ENCODE measurements at places on chromosomes 12 and 14.

DNA sequence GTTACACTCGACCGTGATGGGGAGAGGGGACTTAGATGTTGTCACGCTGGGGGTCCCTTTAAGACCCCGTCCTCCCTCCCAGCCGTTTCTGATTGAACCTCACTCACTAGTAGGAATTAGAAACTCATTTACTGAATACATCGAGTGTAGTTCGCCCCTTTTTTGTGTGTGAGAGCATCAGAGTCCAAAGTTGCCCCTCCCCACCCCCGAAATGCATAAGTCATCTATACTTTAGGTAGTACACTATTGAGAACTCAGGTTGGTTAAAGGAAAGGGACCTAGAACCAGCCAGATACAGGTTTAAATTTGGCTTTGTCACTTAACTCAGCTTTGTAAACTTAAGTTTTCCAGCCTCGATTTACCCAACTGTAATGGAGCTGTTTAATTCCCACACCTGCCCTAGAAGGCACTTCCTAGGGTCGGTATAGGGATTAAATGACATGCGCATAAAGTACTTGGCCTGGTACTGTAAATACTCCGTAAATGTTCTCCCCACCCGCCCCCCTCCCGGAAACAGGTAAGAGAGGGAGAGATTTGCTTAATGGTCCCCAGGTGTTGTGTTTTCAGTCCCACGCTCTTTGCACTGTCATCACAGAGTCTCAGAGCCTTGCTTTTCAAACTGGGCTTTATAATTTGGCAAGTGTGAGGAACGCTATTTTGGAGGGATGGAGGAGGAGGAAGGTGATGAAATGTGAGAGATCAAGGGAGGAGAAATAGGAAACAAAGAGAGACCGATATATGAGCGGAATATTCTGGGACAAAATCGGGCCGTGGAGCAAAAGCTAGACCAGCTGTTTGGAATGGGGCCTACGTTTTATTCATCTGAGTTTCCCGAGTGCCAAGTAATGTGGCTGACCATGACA, 897 bp downstream of the SUDS3 start:
- no peak for DNase-seq

DNA sequence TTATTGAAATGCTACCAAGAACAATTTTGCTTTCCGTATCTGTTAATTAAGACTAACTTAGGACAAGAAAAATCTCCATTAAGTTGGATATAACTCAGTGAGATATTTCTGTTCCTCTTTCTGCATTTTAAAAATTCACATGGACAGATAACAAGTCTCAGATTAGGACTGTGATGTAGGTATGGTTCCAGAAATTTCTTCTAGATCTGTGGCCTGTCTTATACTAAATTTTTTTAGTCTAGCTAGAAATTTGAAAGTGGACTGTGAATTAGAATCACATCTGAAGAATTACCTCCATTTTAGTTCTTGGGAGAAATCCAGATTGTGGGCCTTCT, 41.6 kb downstream of the USP15 start:
- no peak for DNase-seq

- no peak for DNase-seq
Observed at GRCh38 chr12:79828924-79829323, 106.0 kb downstream of the PPP1R12A start.

GRCh38 chr12:27383429-27384260, 51.0 kb downstream of the BMAL2 start:
- peak; percentile 43 for DNase-seq

DNA sequence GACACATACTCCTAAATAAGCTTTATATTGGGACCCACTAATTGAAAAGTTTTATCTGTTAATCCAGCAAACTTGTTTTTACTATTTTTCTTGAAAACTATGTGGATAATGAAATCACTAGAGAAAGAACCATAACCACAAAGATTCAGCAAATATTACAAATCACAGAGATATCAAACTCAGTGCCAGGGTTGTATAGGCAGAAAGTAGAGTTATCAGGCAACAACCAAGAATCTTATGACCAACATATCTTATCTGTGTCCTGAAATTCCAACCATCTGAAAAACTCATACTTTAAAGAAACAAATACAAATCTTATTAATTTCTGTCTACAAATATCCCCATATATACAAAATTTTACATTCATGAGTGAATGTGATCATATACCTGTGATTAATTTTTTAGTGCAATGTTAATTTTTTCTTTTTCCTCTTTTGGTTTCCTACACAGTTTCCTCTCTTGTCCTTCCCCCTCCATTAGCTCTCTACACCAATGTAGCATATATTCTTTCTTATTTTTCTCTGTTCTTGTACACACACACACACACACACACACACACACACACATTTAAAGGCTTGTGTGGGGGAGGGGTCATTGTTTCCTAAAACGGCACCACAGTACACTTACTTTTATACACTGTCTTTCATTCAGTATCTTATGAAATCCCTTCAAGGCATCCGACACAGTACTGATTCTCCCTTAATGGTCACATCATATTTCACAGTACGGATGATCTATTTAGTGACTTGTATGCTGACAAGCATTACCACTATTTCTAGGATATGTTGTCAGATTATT, 18.6 kb downstream of the AMN1 start:
- no peak for DNase-seq

DNA sequence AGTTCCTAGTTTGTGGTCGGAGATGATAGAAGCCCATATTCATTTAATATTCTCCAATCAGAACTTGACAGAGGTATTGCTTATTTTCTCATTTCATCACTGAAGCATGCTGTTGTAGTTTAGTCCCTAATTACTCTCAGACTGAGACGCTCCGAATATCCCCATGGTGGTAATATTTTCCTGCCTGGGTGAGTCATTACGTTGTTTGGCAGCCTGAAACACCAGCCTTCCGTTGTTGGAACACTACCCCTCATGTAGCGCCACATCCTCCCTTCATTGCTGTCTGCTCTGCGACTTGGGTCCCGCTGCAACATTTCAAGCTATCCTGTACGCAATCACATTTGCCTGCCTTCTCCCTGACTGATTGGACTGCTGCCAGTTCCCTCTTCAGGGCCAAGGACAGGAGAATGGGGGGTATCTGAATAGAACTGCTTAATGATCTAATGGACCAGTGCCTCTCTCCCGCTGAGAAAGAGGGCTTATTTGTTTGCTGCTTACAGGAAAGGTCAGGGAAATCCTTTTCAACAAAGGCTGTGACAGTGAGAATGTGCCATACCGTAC, 369.1 kb downstream of the NPAS3 start:
- no peak for DNase-seq

DNA sequence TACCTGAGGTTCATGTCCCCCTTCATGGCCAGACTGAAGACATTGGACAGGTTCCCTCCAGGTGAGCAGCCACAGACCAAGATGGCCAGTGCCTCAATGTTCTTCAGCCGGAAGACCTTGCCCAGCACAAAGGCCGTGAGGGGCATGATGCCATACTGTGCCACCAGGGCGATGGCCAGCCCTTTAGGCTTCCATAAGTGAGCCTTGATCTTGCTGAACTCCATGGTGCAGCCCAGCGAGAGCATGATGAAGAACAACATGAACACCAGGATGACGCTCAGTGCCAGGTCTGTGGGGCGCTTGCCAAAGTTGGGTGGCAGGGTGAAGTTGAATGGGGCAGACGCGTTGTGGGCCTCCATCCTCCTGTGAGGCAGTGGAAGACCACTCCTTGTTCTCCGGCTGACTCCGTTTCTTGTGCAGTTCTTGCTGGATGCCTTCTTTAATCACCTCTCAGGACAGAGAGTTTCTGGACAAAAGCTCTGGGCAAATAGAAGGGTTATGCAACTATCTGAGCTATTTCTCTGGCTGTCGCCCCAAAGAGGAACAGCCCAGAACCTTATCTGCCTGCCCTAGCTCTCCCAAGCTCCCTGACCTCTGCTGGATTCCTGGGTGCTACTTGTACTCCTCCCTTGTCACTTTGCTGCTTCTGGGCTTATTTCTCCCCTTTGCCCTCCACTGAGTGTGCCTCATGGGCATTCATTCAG, at the start of gene SLC10A1:
Gene SLC10A1, minus strand, starts transcription at position 445 of the 704 bp plus-strand sequence. Its CDS starts 86 bp downstream, at position 359.
- no peak for DNase-seq

GRCh38 chr14:91888641-91889476, 21.5 kb upstream of the TC2N start:
- no peak for DNase-seq

DNA sequence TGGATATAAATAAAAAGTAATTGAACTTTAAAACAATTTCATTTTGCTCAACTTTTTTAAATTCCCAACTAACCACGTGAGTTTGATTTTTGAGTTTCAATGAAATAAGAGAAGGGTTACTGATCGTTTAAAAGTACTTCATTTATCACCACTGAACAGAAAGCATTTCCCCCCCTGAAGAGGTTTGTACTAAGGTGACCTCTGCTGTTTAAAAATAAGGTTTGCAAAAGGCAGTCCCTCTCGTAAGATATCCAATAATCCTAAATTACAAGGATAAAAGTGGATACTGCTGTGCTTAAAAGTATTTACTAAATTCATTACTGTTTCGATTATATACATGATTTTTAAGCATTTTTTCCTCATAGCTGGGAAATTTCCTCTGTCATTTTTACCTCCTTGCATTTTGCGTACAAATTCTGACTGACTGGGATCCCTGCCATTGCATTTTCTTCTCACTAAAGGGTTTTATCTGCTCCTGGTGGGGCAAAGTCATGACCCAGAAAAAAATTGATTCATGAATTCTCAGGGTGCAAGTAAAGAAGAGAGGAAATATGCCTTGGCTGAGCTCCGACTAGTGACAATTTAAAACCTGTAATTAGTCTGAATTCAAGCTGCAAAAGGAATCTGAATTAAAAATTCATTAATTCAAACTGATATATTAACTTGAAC, 463.8 kb downstream of the PRKD1 start:
- no peak for DNase-seq

- DNase-seq, result no peak
Observed at GRCh38 chr12:42992826-42993225, 403.3 kb upstream of the PRICKLE1 start.

DNA sequence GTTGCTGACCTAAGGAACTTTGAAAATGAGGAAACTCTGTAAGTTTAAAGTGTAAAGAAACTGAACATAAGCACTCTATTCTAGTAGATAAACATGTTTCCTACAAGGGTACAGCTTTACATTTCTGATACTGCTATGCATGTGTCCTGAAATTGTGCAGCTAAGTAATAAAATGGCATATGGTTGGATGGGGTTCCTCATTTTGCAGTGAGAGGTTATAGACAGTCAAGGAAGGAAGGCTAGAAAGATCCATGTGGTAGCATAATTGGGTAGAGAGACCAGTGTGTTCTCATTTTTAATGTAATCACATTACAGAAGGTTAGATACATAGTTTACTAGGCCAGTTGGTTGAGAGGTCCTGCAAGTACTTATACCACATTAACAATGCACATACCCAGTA, 477.0 kb downstream of the TMEM121 start:
- no peak for DNase-seq

DNA sequence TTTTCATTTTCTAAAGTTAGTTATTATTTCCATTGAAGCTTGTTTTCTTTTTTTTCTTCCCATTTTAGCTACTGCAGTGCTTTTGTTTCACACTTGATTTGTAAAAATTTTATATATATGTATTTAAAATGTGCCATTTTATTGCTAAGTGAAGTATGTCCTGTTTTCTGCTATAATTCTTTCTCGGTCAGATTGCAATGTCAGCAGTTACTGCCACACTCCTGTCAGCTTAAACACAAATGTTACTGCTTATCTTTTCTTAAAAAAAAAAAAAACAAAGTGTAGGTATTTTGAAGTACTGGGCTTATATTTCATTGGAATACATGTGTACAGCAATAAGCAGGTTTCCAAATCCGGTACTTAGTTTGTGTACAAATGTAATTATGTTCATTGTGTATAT, 63.4 kb upstream of the AEBP2 start:
- no peak for DNase-seq

DNA sequence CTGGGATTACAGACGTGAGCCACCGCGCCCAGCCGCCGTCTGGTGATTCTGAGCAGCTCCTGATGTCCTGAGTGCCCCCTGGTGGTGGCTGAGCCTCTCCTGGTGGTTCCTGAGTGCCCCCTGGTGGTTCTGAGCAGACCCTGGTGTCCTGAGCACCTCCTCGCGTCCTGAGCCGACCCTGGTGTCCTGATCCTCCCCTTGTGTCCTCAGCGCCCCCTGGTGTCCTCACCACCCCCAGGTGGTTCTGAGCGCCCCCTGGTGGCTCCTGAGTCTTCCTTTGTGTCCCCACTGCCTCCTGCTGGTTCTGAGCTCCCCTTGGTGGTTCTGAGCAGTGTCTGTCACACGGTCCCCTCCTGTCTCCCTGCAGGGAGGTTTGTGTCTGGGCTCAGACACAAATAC, 1304.9 kb downstream of the TMEM121 start:
- DNase-seq, result peak; percentile 54

DNA sequence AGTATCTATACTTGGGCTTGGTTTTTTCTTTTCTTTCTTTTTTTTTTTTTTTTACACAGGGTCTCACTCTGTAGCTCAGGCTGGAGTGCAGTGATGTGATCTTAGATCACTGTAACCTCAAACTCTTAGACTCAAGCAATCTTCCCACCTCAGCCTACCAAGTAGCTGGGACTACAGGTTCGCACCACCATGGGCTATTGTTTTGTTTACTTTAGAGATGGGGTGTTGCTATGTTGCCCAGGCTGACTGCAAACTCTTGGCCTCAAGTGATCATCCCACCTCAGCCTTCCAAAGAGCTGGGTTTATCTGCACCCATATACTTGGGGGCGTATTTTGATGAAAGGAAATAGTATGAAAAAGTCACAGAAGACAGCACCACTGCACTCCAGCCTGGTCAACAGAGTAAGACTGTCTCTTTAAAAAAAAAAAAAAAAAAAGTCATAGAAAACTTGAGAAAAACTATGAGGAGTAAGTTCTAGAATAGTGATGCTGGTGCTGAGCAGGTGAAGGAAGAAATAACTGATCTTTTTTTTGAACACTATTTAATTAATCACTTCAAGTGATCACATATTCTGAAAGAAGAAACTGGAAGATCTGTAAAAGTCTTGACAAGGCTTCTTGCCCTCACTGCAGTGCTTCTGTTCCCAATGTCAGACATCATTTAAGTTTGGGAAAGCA, 53.8 kb upstream of the NPFF start:
- DNase-seq, result no peak

- peak; percentile 67 for DNase-seq
Observed at GRCh38 chr12:47837190-47838171, 17.8 kb upstream of the HDAC7 start.

GRCh38 chr12:120241561-120242274, 23.8 kb downstream of the PXN start:
- DNase-seq, result no peak

DNA sequence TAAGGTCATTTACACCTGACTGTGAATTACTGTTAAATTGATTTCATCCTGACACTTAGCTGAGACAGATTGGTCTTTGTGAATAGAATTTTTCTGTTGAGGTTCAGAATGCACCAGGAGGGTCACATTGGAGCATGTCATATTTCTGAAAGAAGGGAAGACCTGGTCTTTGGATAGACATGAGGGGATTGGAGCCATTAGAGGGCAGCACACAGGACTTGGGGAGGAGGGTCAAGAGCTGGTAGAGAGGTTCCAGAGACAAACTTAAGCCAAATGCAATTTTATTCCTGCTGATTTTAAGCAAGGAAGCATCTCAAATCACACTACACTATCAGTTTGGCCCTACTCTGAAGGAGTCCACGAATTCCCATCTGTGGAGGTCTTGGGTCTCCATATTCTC, 41.1 kb downstream of the GUCY2C start:
- no peak for DNase-seq
